Upper lobe of right lung (tissue), 1 donor: ENCODE measurements at places on chromosomes 12 and 14. TPM values are rescaled to one million over a fixed set of nuclear protein-coding genes. Genes with fewer than 3 reads are reported as not detected.

The MYO1H gene
- 0.64 TPM for total RNA-seq

The SNX6 gene
- 64.9 TPM for total RNA-seq

The TAMALIN gene
- 199 TPM for total RNA-seq

The POTEG gene
- not detected for total RNA-seq

The KLRB1 gene
- 3.3 TPM for total RNA-seq

The FAM186B gene
- 0.75 TPM for total RNA-seq

The LHX5 gene
- not detected for total RNA-seq

DNA sequence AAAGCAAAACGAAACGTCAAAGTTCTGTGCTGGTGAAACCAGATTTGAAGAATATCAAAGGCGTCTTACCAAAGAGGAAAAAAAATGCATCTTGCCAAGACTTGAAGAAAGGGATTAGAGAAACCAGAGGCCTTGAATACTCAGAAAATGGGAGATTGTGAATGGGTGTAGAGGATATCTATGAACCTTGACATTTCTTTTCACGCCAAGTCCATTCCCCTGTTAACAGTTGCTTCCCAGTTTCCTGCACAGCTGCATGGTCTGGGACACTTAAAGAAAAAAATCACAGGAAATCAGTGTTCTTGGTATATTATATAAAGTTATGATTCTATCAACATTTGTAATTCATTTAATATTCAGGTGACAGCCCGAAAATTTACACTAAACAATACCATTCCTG lies 1.4 kb upstream of the GTF2A1 start:
- no peak for DNase-seq

DNA sequence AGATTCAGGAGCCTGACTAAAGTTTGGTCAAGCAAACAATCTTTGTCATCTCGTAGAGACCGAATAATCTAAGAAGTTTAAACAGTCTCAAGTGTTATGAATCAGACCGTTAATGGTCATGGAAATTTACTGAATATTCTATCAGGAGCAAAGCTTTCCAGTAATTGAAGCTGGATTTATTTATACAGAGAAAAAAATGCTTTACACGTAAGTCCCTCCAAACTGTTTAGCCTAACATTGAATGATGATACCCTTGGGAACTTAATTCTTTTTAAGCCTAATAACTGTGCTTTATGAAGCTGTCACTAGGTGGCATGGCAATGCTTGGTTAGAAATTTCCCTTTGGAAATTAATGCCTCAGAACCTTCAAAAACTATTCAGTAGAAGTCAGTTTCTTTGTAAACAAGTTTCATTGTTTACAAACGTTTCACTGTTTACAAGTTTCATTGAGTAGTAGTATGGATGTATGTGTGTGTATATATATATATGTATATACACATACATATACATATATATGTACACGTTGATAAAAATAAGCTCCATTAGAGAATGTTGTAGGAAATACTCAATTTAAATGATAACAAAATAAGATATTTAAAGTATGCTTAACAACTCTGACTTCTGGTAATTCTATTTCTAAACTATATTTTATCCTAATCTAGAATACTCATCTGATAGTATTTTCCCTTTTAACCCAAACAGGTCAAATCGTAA lies 32.1 kb downstream of the DEPDC4 start:
- no peak for DNase-seq

DNA sequence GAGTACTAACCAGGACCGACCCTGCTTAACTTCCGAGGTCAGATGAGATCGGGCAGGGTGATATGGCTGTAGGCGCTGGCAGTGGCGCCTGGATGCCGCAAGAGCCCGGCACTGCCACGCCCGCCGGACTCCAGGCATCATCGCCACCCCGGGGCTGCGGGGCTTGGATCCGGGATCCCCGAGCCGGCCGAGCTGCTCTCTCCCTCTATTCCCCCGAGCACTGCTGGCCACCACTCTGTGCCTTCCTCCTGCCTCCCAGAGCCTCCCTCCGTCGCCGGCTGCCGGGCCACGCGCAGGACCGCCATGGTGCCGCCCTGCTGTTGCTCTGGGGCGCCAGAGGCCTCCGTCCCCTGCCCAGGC lies 153.2 kb upstream of the ALG10B start:
- DNase-seq: no peak

DNA sequence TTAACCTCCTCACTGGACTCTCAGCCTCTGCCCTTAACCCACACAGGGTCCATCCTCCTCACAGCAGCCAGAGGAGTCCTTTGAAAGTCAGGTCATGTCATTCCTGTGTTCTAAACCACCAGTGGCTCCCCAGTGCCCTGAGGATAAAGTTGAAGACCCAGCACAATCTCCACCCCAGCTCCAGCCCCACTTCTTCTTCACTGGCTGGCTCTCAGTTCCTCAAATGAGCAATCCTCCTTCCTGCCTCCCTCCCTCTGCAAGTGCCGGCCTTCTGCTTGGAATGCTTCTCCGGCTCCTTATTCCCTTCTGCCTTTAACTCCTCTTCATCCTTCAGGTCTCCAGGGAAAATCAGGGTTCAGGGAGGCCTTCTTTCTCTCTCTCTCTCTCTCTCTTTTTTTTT lies 32.0 kb upstream of the SPPL3 start:
- no peak for DNase-seq

DNA sequence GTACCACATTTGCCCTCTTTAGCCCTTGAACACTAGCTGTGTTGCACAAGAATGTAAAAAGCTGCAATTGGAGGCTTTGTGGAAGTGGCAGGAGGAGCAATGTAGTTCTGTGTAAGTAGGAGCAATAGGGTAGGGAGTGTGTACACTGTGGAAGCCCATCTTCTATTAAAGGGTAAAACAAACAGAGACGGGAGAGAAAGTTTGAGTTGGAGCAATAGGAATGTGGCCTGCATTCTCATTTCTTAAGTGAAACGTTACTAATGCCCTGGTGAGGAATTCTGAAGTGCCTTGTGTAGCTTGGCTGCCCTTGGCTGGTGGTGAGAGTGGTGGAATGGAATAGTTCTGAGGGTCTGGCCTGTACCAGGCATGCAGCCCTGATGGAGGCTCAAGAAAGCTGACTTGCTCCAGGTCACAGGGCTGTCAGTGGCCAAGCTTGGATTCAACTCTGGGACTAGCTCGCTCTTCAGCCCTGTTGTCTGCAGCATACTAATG lies 38.8 kb upstream of the ATP23 start:
- DNase-seq: no peak

- no peak for DNase-seq
These were observed 514.0 kb downstream of the FUT8 start for GRCh38 chr14:65926504-65926903.

GRCh38 chr12:106634206-106634605 lies 51.4 kb downstream of the RFX4 start:
- no peak for DNase-seq

DNA sequence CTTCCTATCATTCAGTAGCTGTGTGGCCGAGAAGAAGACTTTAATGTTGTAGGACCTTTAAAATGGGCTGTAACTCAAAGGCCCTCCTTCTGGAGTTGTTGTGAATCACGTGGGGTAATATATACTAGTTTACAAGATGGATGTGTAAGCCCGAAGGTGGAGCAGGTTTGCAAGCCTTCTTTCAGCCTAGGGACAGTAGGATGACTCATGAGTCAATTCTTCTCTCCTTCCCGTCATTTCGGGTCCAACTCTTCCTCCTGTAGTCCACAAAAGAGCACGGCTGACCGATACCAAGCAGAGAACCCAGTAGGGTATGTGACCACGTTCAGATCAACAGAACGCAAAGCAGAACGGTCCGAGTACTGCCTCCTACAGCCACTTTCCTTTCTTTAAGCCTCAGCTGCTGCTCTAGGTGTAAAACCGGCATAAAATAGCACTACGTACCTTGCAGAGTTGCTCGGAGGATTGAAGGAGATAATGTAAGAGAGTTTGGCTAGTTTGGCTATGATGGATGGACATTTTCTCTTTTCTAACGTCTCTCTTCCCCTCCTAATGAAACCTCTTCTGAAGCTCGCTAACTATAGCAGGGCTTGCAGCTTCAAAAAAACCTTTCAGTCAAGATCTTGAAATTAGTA lies 1.3 kb upstream of the RASSF3 start:
- no peak for DNase-seq

- DNase-seq: no peak
These were observed 693 bp upstream of the RIMKLB start for GRCh38 chr12:8697120-8697475.

DNA sequence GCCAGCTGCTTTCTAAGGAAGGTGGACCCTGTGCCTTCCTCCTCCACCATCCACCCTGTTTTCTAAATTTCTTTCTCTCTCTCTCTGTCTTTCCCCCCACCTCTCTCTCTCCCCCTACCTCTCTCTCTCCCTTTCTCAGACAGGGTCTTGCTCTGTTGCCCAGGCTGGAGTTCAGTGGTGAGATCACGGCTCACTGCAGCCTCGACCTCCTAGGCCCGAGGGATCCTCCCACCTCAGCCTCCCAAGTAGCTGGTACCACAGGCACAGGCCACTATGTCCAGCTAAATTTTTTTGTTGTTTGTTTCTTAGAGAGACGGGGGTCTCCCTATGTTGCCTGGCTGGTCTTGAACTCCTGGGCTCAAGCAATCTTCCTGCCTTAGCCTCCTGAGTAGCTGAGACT lies 59.8 kb upstream of the STON2 start:
- DNase-seq: no peak

- peak; percentile 80 for DNase-seq
These were observed 262.7 kb upstream of the ALG10B start for GRCh38 chr12:38053655-38054464.

- no peak for DNase-seq
These were observed 65.7 kb downstream of the TTC9 start for GRCh38 chr14:70707138-70708038.

GRCh38 chr12:88957358-88957757 lies 377.1 kb upstream of the KITLG start:
- DNase-seq: no peak

DNA sequence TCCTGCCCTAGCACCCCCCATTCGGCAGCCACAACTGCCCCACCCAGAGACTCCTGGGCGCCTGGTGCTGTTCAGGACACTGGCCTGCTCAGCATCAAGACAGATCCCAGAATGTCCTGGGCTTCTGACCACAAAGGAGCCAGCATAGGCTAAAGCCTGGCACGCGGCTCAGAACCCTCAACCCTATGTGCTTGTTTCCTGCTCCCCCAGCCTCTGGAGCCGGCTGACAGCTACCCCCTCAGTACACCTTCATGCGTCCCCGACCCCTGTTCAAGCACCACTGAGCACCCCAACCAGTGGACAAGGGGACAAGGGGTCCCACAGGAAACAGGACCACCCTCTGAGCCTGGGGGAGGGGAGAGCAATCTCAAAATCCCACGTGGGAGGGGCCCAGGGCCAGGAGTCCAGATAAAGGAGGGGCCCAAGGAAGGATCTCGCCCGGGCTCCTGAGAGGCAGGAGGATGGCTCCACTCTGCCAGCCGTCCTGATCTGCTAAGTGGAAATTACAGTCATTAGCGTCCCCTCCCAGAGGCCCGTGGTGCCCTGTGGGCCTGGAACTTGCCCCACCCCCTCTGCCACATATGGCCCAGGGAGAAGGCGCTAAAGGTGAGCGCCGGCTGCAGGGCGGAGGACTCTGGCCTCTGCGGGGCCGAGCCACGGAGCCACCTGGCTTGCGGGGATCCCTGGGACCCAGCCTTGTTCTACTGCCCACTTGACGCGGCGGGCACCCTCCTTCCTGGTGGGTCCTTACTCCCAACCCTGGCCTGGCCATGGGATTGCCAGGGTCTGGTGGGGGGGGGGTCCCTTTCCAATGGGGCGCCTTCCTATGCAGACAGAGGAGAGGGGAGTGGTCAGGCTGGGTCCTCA lies 27.2 kb upstream of the GPR132 start:
- peak; percentile 72 for DNase-seq

GRCh38 chr12:78540606-78541336 lies 323.8 kb upstream of the SYT1 start:
- no peak for DNase-seq

- DNase-seq: no peak
These were observed 35.8 kb downstream of the SPATA7 start for GRCh38 chr14:88421286-88421685.

DNA sequence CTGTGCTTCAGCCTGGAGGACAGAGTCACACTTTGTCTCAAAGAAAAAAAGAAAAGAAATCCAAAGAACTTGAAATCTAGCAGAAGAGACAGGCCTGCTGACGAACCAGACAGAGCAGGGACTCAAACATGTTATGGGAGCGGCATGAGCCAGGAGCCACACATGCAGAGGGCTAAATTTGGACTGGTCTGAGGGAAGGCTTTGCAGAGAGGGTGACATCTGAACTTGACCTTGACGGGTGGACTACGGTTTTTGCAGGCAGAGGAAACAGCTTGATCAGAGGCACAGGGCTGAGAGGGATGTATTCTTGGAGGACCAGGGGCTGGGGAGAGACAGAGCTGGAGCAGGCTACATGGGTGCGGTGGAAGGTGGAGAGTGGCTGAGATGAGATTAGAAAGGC lies 20.5 kb upstream of the SLC24A4 start:
- DNase-seq: no peak

- DNase-seq: no peak
These were observed 488.0 kb upstream of the STXBP6 start for GRCh38 chr14:25537846-25538455.

- DNase-seq: no peak
These were observed 5.5 kb downstream of the NOPCHAP1 start for GRCh38 chr12:104991565-104992128.

GRCh38 chr12:117547209-117547608 lies 185.8 kb upstream of the NOS1 start:
- DNase-seq: no peak

DNA sequence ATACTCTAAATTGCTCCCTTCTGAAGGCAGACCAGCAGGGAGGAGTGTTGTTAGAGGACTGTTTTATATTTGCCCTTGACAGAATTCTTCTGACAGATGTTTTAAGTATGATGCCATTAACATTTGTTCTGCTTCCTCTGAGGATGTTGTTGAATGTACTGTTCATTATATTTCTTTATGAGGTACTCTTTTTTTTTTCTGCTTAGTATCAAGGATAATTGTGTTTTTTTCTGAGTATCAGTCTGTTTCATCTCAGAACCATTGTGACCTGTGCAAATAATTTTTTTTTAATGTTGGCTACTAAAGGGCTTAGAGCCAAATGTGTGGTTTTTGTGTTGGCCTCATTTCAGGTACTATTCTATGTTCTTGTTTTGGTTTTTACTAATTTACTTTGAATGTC lies 10.6 kb downstream of the METAP2 start:
- no peak for DNase-seq

DNA sequence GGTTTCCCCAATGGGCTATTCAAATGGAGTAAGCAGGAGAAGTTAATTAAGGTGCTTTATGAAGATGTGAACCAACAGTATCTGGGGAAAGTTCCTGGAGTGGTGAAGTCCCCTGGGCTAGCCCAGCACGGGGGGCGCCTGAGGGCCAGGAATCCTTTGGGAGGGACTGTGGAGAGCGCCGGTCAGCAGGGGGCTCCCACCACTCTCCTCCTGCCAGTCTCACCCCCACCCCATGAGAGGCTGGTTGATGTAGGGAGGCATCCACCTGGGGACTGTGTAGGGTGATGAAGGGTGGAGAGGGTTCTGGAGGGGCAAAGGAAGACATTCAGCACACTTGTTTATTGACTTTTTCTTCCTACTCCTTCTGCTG lies 4.4 kb downstream of the CEBPE start:
- DNase-seq: no peak

GRCh38 chr12:68121143-68121542 lies 38.4 kb downstream of the IFNG start:
- DNase-seq: no peak

- DNase-seq: no peak
These were observed 144.4 kb downstream of the AKAP6 start for GRCh38 chr14:32473464-32473855.
